ENCODE measurements at places on chromosomes 2 and 18.
A peak's percentile ranks its signal among the peaks of the same experiment; 100 is the strongest.

GRCh38 chr2:120556911-120557310, 178.8 kb upstream of the GLI2 start:
- DNase-seq: no peak

GRCh38 chr18:53566626-53567025, 657.8 kb downstream of the MBD2 start:
- no peak for DNase-seq

- no peak for DNase-seq
Measured at GRCh38 chr2:236666646-236667204, 97.1 kb downstream of the ACKR3 start.

DNA sequence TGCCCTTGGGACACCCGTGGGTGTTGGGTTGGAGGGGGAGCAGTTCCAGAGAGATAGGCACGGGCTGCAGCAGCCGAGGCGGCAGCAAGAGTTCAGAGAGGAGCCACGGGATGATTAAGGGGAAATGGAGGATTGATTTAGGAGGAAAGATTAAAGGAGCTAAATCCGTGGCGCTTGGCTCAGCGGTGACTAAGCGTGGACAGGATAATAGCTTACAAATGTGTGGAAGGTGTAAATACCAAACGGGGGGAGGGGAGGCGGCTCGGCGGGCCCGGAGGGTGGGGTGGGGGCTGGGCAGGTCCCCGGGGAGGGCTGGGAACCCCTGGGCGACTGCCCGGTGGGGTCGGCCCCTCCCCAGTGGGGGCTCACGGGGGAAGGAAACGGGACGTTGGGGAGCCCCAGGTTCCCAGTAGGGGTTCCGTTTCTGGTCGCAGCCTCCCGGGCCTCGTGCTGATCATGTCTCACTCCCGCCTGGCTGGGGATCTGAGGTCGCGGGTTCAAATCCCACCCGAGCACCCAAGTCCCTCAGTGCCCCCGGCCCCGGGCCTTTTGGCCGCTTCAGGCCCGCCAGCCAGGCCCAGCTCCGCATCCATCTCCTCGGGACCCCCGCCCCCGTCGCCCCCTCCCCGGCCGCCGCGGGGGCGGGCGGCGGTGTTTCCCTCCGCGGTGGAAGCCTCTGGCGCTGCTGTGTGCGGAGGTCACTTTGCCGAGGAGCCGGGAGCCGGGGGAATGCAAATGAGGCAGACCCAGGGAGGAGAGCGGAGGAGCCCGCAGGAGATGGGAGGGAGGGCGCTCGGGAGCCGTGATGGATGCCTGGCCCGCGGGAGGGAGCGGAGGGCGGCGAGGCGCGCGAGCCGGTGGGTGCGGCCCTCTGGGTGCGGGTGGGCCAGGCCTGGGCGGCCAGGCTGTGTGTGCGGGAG, 8.1 kb downstream of the ASIC4 start:
- DNase-seq: no peak

DNA sequence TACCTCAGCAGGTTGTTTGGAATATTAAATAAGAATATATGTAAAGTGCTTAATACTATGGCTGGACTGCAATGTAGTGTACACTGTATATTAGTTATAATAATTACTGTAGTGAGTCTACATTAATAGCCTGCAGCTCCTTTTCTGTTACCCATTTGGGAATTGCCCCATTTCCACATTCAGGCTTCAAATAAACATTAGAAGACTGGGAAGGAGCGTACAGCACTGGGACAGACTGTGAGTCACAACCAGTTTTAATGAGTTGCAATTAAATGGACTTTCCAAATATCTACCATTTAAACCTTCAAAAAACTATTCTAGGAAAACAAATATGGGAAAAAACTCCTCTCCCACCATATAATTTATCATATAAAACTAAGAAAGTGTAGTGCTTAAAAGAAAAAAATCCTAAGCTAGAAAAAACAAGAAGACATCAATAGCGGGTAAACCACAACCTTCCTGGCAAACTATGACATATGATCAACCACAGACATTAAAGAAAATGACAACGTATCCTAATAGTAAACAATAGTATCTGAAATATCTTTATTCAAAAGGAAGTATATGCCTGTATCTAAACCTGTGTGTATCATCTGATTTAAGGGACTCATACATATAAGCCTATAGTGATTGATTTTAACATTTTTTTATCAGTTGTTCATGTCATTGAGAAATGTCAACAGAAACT, 86.1 kb downstream of the TRIP12 start:
- no peak for DNase-seq

DNA sequence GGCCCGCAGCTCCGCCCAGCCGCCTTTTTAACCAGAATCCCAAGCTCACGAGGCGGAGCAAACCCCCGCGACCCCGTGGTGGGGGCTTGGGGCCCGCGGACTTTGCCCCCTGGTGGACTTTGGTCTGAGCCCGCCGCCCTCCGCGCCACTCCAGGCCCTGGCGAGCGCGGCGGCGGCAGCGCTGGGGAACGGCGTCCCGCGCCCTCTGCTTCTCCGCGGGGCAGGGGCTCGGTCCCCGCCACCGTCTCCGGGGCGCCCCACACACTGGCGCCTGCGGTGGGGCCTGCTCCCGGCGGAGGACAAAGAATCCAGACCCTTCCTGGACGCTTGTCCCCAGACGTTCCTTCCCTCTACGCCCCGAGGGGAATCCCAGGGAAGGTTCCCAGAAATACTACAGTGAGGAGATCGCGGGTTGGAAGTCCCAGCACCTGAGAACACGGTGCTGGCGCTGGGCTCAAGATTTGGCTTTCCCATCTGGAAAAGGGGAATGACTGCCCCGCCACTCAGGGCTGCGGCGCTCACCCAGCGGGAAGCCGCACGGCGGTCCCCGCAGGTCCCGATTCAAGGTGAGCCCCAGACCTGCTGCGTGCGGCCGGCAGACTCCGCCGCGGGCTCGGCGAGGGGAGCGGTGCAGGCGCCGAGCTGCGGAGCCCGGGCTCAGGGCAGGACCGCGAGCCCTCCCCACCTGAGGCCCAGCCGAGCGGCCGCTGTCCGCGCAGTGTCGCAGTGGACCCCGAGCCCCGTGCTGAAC, at the start of gene HAAO:
Gene HAAO, minus strand, starts transcription at position 1 of the 751 bp plus-strand sequence. CDS start 47 bp downstream, outside the sequence.
- DNase-seq: no peak

GRCh38 chr2:108933691-108934117, 55.3 kb downstream of the EDAR start:
- no peak for DNase-seq

DNA sequence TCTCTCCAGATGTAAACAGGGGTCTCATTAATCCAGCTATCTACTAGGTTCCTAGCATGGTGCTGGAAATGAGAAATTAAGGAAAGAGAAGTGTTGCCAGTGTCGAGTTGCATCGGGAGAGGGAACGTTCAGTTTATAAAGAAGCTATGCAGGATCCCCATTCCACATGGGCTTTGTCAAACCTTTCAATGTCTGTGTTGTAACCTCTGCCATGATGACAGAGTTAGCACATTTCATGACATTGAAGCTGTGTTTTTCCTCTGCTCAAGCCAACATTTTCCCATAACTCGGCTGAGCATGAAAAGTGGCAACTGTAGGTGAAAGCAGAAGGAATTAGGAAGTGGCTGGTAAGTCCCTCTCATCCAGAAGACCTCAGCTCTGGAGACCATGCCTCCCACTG, 133.4 kb downstream of the WDSUB1 start:
- DNase-seq: no peak

- DNase-seq: no peak
Measured at GRCh38 chr2:230706053-230706521, 6.6 kb upstream of the CAB39 start.

GRCh38 chr18:24003903-24004640, 10.5 kb upstream of the TTC39C start:
- DNase-seq: no peak

GRCh38 chr2:120842456-120843439, 107.1 kb downstream of the GLI2 start:
- no peak for DNase-seq

- no peak for DNase-seq
Measured at GRCh38 chr2:167333245-167333644, 445.0 kb downstream of the XIRP2 start.

GRCh38 chr2:72913486-72914205, 3.7 kb upstream of the EMX1 start:
- no peak for DNase-seq

DNA sequence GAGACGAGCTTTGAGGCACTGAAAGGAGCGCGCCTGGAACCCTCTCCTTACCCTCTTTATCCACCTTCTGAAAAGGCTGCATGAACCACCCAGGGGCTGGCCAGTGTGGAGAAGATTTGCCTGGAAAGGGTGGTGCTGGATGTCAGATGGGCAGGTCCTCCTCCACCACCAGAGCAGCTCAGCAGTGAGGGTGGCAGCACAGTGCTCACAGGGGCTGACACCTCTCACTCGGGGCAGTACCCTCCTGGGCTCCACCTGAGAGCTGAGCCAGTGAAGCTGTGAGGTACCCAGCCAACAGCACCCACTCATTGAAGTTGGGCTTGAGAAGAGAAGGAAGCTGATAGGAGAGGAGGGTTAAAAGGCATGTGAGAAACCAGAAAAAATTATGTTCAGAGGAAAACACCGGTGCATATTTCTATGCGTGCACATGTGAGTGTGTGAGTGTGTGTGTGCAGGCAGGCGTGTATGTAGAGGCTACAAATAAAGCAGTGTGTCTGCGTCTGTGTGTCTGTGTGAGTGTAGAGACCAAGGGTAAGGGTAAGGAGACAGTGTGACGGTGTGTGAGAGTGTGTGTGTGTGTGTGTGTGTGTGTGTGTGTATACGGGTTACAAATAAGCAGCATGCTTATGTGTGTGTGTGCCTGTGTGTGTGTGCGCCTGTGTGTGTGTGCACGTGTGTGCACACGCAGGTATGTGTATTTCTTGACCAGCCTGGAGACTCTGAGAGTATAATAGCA, 40.7 kb downstream of the TEX44 start:
- no peak for DNase-seq

- DNase-seq: no peak
Measured at GRCh38 chr2:204074456-204074855, 137.9 kb downstream of the ICOS start.

DNA sequence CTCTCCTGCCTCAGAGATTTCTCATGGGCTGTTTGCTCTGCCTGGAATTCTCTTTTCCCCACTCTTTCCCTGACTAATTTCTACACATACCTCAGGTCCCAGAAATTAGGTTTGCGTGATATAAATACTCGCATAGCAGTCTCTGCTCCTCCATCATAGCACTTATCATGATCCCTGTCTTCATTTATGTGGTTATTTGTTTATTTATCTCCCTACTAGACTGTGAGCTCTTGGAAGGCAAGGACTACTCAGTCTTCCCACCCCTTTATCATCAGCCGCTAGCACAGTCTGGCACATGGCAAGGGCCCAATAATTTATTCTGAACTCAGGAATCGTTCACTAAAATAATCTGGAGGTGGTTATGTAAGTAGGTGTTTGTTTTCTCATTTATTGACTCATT, 79.3 kb downstream of the ADCYAP1 start:
- DNase-seq: no peak

DNA sequence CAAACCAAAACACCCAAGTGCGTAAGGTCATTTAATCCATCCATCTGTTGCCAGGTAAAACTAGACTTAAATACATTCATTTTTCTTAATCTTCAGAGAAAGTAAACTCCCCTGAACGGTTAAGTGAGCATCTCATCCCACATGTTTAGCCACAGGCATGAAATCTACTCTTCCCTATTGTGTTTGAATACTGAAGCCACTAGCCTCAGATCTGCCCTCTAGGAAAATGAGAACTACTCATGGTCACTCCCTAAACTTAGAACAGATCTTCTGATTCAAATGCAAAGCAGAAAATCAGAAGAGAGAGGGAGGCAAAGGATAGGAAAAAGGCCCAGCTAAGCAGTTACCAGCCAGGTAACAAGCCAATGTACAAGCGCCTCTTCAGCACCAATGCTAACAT, 7.1 kb downstream of the TMEM247 start:
- DNase-seq: no peak

GRCh38 chr2:234293973-234294372, 202.9 kb downstream of the ARL4C start:
- peak; percentile 49 for DNase-seq

- peak; percentile 18 for DNase-seq
Measured at GRCh38 chr2:200705305-200706041, 106.2 kb upstream of the BZW1 start.
